ENCODE measurements at places on chromosomes 3 and 15. TPM values are rescaled to one million over a fixed set of nuclear protein-coding genes. Genes with fewer than 3 reads are reported as not detected.

DNA sequence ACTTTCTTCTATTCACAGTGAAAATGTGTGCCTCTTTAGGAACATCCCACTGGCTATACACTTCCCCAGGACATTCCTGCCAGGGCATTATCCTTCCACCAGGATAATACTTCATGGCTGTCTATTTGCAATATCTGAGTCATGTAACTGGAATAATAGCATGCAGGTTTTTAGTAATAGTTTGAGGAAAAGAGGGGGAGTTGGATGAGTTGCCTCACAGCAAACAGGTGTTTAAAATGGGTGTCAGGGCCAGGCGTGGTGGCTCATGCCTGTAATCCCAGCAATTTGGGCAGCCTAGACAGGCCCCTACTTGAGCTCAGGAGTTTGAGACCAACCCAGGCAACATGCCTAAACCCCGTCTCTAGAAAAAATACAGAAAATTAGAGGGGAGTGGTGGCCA, 585.9 kb downstream of the DIPK2A start:
- no peaks in the 10 kb centered on the region for H3K4me1 ChIP-seq
- H3K27ac ChIP-seq = no peak overlapping the region
- no peaks in the 10 kb centered on the region for H3K36me3 ChIP-seq
- H3K4me3 ChIP-seq = no peak overlapping the region

Gene CHRNB4
- total RNA-seq = not detected

DNA sequence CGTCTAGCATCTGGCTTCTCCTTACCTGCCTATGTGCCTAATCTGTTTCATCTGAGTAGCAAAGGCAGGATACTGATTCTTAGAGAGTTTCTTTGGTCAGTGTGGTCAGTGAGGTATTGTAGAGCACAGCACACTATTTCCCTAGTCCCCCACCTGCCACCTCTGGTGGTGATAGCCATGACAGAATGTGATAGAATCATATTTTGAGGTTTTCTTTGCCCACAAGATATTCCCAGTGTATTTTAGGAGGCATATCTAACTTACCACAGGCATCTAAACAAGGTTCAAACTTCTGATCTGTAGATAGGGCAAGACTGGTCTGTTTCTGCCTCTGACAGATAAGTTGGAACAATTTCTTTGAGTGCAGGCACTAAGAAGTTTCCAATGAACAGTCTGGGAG, 188.0 kb downstream of the SOX2 start:
- no peaks in the 10 kb centered on the region for H3K27me3 ChIP-seq
- H3K27ac ChIP-seq = no peak overlapping the region
- no peak overlapping the region for H3K4me3 ChIP-seq

GRCh38 chr3:172678068-172678467, 32.8 kb downstream of the NCEH1 start:
- H3K4me3 ChIP-seq = no peak overlapping the region
- no peak for DNase-seq
- H3K36me3 ChIP-seq = no peaks in the 10 kb centered on the region
- H3K27me3 ChIP-seq = no peaks in the 10 kb centered on the region
- no peak overlapping the region for H3K27ac ChIP-seq

GRCh38 chr3:194856296-194856695, 170.6 kb downstream of the FAM43A start:
- no peak for DNase-seq
- H3K4me3 ChIP-seq = no peak overlapping the region
- no peaks in the 10 kb centered on the region for H3K36me3 ChIP-seq
- no peak overlapping the region for H3K27ac ChIP-seq
- H3K4me1 ChIP-seq = no peaks in the 10 kb centered on the region
- peaks cover 6% of the 10 kb centered on the region for H3K27me3 ChIP-seq

- peaks cover 11% of the 10 kb centered on the region for H3K36me3 ChIP-seq
- no peaks in the 10 kb centered on the region for H3K27me3 ChIP-seq
- H3K4me3 ChIP-seq = no peak overlapping the region
- DNase-seq = no peak
Observed at GRCh38 chr15:34850121-34850520, 54.8 kb upstream of the ACTC1 start.

- DNase-seq = no peak
- no peaks in the 10 kb centered on the region for H3K36me3 ChIP-seq
- peaks cover 11% of the 10 kb centered on the region for H3K27me3 ChIP-seq
- no peak overlapping the region for H3K4me3 ChIP-seq
Observed at GRCh38 chr3:115500795-115501194, 122.5 kb upstream of the GAP43 start.

Gene FAM107A
- total RNA-seq = not detected

Data from activated CD8-positive, alpha-beta memory T cell treated with anti-CD3 and anti-CD28 coated beads, Interleukin-2, amount 10 ng/mL, durations not matched to agents 7 days and 5 days (primary cell).